CD8-positive, alpha-beta memory T cell (primary cell): ENCODE measurements at places on chromosomes 6 and 20. TPM values are rescaled to one million over a fixed set of nuclear protein-coding genes. Genes with fewer than 3 reads are reported as not detected.

DNA sequence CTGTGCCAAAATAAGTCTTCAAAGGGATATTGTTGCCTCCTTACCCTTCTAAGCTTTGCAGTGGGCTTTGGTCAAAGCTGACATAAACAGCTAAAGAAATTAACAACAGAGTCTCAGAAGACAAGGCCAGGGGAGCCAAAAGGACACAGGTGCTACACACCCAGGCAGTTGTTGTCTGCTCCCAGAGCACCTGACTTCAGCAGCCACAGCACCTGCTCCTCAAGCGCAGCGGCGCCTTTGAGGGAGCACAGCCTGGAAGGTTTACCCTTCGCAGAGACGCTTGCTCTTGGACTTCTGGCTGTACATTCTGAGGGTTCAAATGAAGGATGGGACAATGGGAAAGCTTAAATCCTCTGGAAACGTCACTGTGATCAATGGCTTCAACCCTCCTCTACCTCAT, 16.6 kb downstream of the B4GALT5 start:
- DNase-seq, result no peak

GRCh38 chr6:148873868-148874267, 127.0 kb downstream of the UST start:
- no peak for DNase-seq

Gene EMILIN3
- polyA plus RNA-seq, result not detected

GRCh38 chr20:44810391-44811149, at the start of gene RIMS4:
TSS of gene RIMS4 (minus strand) at chr20:44810546. CDS start at chr20:44810271, 275 bp downstream.
- DNase-seq, result no peak

DNA sequence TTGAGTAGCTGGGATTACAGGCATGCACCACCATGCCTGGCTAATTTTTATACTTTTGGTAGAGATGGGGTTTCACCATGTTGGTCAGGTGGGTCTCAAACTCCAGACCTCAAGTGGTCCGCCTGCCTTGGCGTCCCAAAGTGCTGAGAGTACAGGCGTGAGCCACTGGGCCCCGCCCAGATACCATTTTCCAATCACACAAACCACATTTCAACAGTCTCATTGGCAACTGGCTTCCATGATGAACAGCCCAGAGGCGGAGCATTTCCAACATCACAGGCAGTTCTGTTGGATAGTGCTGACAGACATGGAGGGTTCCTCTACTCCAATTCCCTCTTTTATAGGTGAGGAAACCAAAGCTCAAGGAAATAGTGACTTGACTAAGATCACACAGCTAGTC, 43.9 kb upstream of the PLCB4 start:
- DNase-seq, result no peak

Gene DSP
- polyA plus RNA-seq, result 0.08 TPM
